Heart right ventricle (tissue), 16 donors: ENCODE measurements at places on chromosomes 13 and 19.

DNA sequence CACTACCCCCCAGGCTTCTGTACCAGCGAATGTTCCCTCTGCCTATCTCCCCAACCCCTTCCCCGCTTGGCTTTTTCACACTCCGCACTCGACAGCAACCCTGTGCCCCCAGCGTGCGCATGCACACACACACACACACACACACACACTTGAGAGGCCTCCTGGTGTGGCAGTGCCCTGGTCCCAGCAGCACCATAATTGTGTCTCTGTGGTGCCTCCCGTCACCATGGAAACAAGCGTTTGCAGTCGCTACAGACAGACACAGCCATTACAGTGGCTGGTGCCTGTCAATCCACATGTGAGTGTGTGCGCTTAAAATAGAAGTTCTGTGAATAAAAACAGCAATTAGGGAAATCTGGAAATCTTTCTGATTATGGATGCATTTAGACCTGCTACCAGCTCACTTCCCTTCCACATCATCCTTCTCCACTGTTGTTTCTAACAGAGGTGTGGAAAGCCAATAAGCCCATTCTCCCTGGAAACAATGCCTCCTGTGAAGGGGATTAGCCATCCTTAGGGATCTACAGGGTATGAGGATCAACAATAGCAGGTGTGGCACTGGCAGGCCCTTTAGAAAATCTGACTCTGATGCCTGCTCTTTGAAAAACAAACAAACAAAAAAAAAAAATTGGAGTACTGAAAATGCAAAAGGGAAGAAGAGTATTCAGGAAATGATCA is 146.3 kb downstream of the DCLK1 start:
- no peak for DNase-seq

- DNase-seq, result no peak
Measured at GRCh38 chr19:44754750-44755080, 6.2 kb downstream of the BCL3 start.

DNA sequence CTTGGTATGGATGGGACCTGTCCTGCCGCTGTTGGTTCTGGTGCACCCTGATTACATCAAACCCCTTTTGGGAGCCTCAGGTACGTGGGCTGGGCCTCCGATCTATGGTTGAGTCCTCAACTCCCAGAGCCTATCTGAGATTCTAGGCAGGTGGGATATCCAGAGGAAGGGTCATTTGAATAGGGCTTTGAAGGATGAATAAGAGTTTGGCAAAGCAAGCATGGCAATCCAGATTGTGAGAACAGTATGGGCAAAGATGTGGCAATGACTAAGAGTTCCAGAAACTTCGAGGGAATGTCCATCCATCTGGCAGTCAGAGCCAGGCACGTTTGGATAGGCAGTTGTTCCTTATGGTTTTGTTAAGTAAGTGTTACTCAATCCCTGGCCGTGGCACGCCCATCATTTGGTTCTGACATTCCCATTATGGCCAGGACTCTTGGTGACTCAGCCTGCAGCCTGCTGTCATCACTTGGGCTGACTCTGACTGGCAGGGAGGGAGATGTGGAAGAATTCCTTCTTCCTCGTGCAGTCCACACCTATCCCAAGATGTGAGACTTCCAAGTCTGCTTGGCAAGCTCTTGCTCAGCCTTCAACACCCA is 21.5 kb downstream of the CYP4F22 start:
- DNase-seq, result no peak

GRCh38 chr13:97285221-97285955 is 63.3 kb downstream of the MBNL2 start:
- no peak for DNase-seq

DNA sequence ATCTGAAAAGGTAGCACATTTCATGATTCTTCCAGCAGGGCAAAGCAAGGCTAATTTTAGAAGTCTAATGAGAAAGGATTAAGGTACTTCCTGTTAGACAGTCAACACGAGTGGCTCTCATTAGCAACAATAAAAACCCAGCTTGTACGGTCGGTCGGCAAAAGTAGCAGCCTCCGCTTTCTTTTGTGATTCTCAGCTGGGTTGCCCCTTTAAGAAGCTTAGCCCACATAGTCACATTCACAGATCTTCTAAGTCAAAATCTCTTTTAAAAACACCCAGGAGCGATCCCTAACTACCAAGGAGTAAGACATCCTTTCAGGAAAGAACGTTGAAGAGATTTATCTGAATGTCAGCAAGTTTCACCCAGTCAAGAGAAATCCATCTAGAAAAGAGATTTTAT is 684.8 kb downstream of the DIAPH3 start:
- no peak for DNase-seq

GRCh38 chr19:58150328-58150921 is at the start of gene ZNF329:
Gene ZNF329, minus strand, starts transcription at chr19:58150789. Its CDS starts 21,286 bp downstream, at chr19:58129503.
- peak; percentile 89 for DNase-seq

GRCh38 chr13:46846726-46847125 is 49.8 kb upstream of the ESD start:
- no peak for DNase-seq

GRCh38 chr19:43616954-43617353 is 2.5 kb downstream of the ZNF428 start:
- DNase-seq, result no peak

DNA sequence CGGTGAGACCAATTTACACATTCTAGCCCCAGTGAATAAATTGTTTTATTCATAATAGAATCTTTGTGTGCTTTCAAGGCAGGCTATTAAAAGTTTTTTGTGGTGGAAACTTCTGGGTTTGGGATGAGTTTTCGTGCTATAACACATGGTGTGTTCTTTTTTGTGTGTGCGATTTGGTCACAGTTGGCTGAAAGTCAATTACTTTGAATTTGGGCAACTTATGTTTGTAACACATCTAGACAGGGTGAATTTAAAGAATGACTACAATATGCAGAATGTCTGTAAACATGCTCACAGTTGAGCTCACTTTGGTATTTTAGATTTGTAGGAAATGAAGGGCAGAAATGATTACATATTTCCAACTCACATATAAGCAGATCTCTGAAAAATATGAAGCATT is 307.1 kb downstream of the OXGR1 start:
- no peak for DNase-seq

- no peak for DNase-seq
Measured at GRCh38 chr13:33099860-33100259, 83.6 kb downstream of the KL start.

DNA sequence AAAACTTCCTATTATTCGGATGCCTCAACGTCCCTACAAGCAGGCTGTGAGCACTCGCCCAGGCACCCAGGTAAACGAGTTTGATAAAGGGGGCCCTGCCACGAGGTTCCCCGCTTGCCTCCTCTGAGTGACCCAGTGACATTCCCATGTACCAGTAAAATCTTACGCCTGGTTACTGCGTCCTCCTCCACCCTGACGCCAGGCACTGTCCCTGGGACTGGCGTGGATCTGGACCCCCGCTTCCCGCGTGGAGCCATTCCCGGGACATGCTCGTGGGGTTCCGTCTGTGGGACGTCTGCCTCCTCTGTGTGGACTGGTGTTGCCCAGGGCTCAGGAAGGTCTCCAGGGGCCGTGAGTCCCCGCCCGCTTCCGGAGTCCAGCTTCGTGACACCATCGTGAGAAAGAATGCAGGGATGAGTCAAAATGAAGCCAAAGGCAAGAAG is 407 bp upstream of the ZNF550 start:
- peak; percentile 49 for DNase-seq

GRCh38 chr19:8001995-8002849 is 3.2 kb downstream of the ELAVL1 start:
- peak; percentile 84 for DNase-seq

GRCh38 chr19:46493236-46494145 is 2.2 kb downstream of the PNMA8B start:
- peak; percentile 55 for DNase-seq

GRCh38 chr13:107067381-107067780 is 499.4 kb upstream of the ARGLU1 start:
- no peak for DNase-seq

- DNase-seq, result no peak
Measured at GRCh38 chr13:99425485-99426341, 75.6 kb upstream of the TM9SF2 start.

- DNase-seq, result no peak
Measured at GRCh38 chr13:111076155-111077013, 38.7 kb upstream of the ARHGEF7 start.

DNA sequence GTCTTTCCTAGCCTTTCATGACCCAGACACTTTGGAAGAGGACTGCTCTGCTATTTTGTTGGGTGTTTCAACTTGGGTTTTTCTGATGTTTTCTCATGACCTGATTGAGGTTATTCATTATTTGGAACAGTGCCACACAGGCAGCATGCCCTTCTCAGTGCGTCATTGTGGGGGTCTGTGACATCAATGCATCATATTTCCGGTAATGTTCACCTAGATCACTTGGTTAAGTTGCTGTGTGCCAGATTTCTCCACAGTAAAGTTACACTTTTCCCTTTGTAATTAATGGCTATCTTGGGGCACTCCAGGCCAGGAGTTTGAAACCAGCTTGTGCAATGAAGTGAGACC is 124.4 kb downstream of the SIPA1L3 start:
- no peak for DNase-seq

DNA sequence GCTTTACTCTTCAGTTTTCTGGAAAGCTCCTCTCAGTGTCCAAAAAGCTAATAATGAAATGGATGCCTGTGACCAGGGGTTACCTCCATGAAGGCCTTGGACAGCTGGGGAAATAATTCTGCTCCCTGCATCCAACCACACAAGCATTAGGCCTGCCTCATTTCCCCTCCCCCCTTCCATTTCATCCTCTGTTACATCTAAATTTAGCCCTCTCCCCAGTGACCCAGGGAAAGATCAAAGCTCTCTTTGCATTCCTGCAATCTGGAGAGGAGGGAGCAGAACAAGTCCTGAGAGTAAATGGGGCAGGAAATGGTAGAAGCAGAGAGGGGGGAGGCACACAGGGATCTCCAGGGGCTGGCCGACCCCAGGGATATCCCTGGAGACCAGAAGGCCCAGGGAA is 452.7 kb downstream of the TSHZ3 start:
- DNase-seq, result no peak

- DNase-seq, result peak; percentile 86
Measured at GRCh38 chr19:3098515-3099346, 4.6 kb downstream of the GNA11 start.

- DNase-seq, result peak; percentile 82
Measured at GRCh38 chr19:913080-913748, at the start of gene R3HDM4. Gene R3HDM4, minus strand, starts transcription at chr19:913219. Its CDS starts 62 bp downstream, at chr19:913157.

DNA sequence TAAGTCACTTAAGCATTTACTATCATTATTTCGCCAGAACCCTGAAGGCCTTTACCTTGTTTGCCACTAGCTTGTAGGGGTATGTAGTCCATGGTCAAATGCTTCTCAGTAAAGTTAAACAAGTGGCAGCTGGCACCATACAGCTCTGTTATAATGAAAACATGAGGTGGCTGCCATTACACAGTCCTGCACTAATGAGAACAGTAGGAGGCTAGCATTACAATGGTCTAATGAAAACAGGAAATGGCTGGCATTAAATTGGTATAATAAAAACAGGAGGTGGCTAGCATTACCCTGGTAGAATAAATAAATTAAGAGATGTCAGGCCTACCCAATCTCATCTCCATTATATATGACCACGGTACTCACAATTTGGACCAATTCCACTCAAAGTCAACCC is 107.5 kb downstream of the PCDH17 start:
- DNase-seq, result no peak
